ENCODE measurements at places on chromosomes 2 and 18.

GRCh38 chr2:206452750-206453149, 9.4 kb downstream of the ADAM23 start:
- no peak for DNase-seq

GRCh38 chr2:151681051-151681450, 53.2 kb downstream of the NEB start:
- DNase-seq = no peak

DNA sequence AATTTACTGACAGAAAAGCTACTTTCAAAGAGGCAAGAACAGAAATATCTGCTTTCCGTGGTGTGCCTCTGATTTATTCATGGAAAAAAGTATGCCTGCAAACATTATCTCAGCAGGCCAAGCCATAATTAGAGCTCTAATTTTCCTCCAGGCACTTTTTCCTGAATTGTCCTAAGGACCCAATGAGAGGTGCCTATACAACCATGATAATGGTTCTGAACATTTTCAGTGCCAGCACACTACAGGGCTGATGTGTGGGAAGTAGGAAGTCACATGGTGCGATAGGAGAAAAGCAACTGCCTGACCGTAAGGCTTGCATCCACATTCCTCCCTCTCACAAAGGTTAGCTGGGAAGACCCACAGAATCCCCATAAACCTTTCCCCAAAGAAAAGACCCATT, 45.9 kb upstream of the EGR4 start:
- no peak for DNase-seq

GRCh38 chr2:42113452-42113851, 55.7 kb upstream of the EML4 start:
- no peak for DNase-seq

- DNase-seq = no peak
Observed at GRCh38 chr2:48471048-48471474, 58.9 kb upstream of the STON1 start.

- no peak for DNase-seq
Observed at GRCh38 chr2:33064349-33064801, 117.6 kb downstream of the LTBP1 start.

GRCh38 chr2:226693521-226693920, 106.1 kb downstream of the IRS1 start:
- DNase-seq = no peak

DNA sequence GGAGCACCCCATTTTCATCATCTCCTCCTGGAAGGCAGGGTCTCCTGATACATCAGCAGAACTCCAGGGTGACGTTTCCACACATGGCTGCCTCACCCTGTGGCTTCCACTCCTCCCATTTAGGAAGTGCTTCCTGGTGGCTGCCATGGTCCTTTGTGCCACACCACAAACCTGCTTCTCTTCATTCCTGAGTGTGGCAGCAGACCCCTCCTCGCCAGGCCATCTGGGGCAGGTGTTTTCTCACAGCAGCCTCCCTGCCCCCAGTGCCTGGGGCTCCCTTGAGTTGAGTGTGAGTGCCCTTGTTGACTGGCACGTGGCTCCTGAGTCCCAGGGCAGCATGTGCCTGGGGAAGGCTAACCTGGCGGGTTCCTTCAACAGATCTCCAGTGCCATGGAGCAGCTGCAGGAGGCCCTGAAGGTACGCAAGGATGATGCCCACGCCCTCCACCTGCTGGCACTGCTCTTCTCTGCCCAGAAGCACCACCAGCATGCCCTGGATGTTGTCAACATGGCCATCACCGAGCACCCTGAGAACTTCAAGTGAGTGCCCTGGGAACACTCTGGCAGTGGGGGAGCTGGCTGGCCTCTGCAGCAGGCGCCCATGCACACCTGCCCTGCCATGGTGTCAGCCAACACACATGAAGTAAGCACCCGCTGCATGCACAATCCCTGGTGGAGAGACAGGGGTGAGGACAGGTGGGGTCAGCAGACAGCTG, 113.4 kb upstream of the MCFD2 start:
- DNase-seq = no peak

DNA sequence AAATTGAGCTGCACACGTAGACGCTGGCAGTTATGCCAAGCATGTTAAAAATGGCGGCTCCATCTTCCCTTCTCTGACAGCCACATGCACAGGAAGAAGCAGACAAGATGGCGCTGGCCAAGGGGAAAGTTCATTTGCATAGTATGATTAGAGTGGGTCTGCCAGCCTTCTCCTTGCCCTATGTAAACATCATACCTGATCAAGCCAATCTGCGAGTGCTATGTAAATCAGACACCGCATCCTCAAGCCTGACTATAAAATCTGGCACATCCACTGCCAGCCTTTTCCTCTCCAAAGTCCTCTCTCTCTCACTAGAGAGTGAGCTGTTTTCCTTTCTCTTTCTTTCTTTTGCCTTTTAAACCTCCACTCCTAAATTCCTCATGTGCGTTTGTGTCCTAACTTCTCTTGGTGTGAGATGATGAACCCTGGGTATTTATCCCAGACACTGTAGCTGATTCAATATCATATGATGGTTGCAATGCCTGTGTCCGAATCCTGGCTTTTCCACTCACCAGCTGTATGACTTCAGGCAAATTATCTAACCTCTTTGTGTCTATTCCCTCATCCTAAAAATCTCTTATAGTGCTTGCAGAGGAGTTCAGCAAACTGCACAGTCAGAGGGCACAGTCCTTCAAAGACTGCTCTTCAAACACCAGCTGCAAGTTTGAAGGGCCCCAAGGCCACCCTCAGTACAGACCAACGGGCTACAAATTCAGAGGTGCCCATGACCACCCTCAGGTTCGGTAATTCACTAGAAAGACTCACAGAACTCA, 39.3 kb upstream of the ITSN2 start:
- DNase-seq = no peak

DNA sequence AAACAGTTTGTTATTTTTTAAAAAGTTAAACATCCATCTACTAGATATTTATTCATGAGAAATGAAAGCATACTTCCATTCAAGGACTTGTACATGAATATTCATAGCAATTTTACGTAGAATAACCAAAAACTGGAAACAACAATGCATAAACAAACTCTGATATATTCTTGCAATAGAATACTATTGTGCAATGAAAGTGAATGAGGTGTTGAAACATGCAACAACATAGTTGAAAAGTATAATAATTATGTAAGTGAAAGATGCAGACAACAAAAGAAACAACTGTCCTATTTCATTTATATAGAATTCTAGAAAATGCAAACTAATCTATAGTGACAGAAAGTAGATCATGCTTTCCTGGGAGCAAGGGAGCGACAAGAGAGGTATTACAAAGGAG, 206.6 kb upstream of the KLHL29 start:
- no peak for DNase-seq

- no peak for DNase-seq
Observed at GRCh38 chr18:59893971-59894370, 5.8 kb upstream of the PMAIP1 start.
